ENCODE measurements at places on chromosomes 12 and 14.
A peak's percentile ranks its signal among the peaks of the same experiment; 100 is the strongest.

DNA sequence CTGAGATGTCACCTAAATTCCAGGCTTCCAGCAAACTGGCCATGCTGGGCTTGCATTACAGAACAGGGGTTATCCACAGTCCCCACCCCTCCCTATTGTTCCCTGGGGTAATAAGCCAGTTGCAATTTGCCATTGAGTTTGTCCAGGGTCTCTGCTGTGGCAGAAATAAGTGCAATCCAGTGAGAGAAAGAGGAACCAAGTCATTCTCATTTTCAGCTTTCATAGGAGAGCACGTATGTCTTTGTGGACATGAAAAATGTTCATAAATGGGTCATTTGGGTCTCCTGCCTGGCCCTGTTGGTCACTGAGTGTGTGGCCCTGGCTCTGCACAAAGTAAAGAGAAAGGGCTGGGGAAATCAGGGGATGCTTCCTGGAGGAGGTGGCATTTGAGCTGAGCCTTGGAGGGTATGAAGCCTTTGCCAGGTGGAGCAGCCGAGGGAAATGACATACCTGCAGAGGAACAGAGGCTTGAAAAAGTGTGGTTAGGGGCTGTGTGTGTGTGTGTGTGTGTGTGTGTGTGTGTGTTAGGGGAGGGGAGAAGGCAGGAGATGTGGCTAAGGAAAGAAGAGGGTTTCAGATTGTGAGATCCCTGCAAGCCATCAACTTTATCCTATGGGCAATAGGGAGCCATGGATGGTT is 29.3 kb downstream of the CMKLR1 start:
- DNase-seq, result no peak

DNA sequence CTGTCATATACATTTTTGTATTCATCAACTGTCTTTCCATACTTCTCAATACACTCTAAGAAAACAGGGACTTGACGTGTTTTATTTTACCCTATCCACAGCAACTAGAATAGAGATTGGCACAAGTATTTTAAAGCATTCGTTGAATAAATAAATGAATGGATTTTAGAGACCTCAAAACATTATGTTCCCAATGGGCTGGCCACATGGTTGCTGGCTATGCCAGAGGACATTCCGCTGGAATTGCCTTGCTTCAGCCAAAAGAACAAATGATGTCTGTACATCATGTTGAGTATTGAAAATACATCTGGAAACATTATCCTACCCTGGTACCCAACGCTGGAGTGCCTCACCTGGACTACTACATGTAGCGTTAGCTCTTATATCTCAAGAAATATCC is 132.8 kb upstream of the RAP1B start:
- DNase-seq, result no peak

GRCh38 chr12:30806989-30807694 is 52.4 kb upstream of the CAPRIN2 start:
- DNase-seq, result peak; percentile 64

- DNase-seq, result peak; percentile 90
These were observed 71.8 kb downstream of the NINJ2 start for GRCh38 chr12:591167-592023.

DNA sequence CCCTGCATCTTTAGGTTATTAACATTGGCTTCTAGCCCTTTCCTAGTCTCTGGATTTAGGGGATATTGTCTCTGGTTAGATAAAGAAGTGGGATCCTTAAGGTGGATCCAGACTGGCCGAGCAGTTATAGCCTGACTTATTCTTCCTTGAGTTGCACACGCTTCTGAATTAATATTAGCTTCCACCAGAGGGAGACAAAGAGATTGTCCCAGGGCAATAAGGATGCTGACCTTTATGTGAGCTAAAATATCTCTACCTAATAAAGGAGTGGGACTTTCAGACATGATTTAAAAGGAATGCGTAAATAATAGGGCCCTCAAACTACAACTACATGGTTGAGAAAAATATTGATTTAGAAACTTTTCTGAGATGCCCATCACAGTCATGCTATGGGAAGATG is 139.7 kb downstream of the SLCO1B3 start:
- peak; percentile 38 for DNase-seq
